ENCODE measurements at places on chromosomes 6 and 20.
A peak's percentile ranks its signal among the peaks of the same experiment; 100 is the strongest.

GRCh38 chr20:63008541-63009044 is 1.8 kb upstream of the BHLHE23 start:
- no peak for DNase-seq

DNA sequence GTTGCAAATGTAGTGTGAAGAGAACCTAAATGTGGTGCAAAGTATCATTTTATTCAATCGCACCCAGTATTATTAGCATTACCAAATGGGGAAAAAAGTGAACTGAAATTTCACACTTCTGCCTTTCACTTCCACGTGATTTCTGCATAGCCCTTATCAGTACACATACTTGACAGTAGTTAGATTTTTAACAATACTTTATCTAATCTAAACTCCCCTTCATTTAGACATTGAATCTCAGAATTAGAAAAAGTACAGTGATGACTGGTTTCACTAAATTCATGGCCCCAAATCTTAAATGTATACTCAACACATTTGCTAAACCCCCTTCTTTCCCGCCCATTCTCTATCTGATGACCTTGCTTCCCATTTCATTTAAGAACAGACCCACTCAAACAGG is 14.3 kb downstream of the STX7 start:
- DNase-seq: no peak

- no peak for DNase-seq
Measured at GRCh38 chr20:57114290-57115005, 152.0 kb downstream of the BMP7 start.

DNA sequence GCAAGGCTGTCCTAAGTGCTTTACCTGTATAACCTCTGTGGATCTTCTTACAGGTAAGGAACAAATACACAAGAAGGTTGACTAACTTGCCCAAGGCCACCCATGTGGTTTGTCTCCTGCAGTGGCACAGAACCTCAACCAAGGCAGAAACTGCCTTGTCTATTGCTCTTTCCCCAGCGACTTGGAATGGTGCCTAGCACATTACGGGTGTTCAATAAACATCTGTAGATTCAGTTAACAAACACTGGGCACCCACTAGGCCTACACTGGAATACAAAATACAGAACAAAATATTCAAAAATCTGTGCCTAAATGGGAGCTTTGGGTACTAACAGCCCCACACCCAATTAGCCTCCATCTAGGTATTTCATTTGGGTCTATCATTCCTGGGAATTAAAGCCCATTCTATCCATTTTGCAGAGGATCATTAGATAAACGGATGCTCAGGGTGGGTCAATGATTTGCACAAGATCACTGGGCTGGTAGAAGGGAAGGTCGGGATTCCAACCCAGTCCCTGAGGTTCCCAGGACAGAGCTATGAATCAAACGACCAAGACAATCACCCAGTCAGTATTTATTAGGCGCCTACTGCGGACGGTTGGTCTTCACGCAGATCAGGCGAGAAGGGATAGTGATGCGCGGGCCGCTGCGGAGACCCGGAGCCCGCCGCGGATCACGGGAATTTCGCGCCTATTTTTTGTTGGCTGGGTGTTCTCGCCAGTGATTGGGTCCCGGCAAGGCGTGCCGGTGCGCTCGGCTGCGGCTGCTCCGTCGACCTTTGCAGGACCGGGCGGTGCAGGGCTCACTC is at the start of gene STK35:
TSS of gene STK35 (plus strand) at position 771 of the 808 bp plus-strand sequence. CDS start 55 bp downstream, outside the sequence.
- peak; percentile 70 for DNase-seq

DNA sequence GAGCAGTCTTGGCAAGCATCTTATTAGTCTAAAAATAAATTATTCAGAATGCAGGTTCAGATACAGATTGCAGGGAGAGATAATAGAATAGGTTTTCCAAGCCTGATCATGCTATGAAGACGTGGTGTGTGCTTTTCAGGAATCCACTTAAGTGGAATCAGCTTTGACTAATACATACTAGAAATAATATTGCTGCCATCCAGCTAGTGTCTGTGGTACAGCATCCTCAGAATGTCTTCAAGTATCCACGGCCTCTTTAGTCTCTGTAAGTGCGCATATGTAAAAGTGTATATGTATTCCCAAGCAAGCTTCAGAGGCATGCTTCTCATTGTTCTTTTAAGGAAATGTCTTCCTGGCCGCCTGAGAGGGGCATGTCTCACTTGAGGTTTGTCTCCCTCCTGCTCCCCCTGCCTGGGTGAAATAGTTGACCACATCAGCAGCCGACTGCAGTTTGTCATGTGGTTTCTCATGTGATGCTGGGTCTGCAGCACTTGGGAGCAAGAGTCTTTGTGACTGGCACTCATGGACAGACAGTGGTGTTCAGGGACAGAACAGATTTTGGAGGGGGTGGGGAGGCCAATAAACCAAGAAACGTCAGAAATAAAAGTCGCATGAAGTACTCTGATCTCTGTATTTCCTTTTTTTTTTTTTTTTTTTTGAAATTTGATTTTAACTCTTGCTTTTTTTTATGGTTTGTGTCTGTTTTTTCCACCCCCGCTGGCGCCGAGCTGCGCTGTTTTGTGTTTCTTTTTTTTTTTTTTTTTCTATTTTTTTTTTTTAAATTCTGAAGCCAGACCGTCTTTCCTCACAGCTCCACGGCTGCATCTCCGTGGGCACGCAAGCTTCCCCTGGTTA is 150.8 kb downstream of the PRL start:
- DNase-seq: no peak

GRCh38 chr6:147508866-147509608 is 547 bp downstream of the SAMD5 start:
- DNase-seq: no peak

DNA sequence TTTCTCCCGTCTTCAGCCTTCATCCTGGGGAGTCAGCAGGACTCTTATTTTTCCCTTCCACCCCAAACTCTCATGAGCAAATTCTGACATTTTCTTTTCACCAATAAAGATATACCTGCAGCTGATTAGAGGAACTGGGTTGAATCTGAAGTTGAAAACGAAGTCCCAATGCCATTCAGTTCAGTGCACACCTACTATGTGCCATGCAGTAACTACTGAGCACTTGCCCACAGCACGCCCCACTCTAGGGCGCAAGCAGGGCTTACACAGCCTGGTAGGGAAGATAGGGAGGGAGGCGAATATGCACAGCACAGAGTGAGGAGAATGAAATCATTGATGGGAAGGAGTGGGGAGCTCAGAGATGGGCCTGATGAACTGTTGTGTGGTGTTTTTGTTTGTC is 401.6 kb downstream of the CDC5L start:
- no peak for DNase-seq

- DNase-seq: no peak
Measured at GRCh38 chr20:5024103-5024502, 22.8 kb upstream of the SLC23A2 start.

DNA sequence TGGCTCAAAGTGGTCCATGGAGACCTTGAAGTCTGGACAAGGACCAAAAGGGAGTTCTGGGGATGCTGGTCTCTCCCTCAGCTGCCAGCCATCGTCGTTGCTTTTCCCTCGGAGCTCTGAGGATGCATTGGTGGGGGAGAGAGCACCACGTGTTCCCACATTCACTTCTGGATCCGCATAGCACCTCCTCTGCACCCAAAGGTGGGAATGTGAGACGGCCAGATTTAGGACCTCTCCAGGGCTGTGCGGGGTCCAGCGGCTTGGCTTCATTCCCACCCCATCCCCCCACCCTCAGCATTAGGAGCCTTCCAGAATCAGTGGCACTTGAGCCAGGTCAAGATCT is 1.1 kb downstream of the EPB41L1 start:
- DNase-seq: no peak

- DNase-seq: no peak
Measured at GRCh38 chr20:53611449-53611894, 17.8 kb upstream of the ZNF217 start.

DNA sequence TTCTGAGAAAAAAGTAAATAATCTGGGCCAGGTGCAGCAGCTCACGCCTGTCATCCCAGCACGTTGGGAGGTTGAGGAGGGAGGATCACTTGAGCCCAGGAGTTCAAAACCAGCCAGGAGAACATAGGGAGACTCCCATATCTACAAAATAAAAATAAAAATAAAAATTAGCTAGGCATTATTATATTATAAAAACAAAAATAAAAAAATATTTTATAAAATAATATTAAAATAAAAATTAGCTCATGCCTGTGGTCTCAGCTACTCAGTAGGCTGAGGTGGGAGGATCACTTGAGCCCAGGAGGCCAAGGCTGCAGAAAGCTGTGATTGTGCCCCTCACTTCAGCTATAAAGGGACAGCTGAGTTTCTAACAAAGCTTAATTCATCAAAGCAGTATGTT is 362.9 kb downstream of the SMOC2 start:
- no peak for DNase-seq

GRCh38 chr20:43477193-43477592 is 19.5 kb downstream of the SRSF6 start:
- no peak for DNase-seq

GRCh38 chr20:6007529-6008103 is 46.2 kb downstream of the LRRN4 start:
- no peak for DNase-seq

- no peak for DNase-seq
Measured at GRCh38 chr20:50317609-50318008, 127.0 kb downstream of the CEBPB start.

DNA sequence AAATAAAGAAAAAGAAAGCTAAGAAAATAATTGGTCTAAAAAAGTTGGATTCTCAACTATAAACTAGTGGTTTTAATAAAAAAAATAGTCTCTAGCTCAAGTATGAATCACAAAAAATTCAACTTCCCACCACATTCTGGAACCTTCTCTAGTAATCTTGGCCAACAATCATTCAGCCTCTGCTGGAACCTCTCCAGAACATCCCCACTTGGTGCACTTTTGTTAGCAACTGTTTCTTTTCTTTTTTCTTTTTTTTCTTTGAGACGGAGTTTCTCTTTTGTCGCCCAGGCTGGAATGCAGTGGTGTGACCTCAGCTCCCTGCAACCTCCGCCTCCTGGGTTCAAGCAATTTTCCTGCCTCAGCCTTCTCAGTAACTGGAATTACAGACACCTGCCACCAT is 35.7 kb downstream of the TXLNB start:
- no peak for DNase-seq
